ENCODE measurements at places on chromosomes 7 and 10. TPM values are rescaled to one million over a fixed set of nuclear protein-coding genes. Genes with fewer than 3 reads are reported as not detected.

The PTPRN2 gene
- total RNA-seq: 0.64 TPM

The BICC1 gene
- not detected for total RNA-seq

The NYAP1 gene
- total RNA-seq: 0.17 TPM

The FAM25A gene
- total RNA-seq: not detected

The CRCP gene
- 19.6 TPM for total RNA-seq

The CRTAC1 gene
- not detected for total RNA-seq

The C7orf57 gene
- total RNA-seq: 0.71 TPM

The KIAA1217 gene
- total RNA-seq: 0.31 TPM

The MOGAT3 gene
- not detected for total RNA-seq

The LBX1 gene
- total RNA-seq: not detected

The VPS37D gene
- total RNA-seq: 0.26 TPM

The MYO3A gene
- not detected for total RNA-seq

The OLAH gene
- total RNA-seq: 0.34 TPM

The CCDC7 gene
- 8.6 TPM for total RNA-seq

The CRYGN gene
- total RNA-seq: 0.21 TPM

The GNAT3 gene
- not detected for total RNA-seq

The GPR37 gene
- total RNA-seq: 0.07 TPM

The PPP1R17 gene
- not detected for total RNA-seq

The PTPN20 gene
- total RNA-seq: 1.4 TPM

The IFIT2 gene
- 26.6 TPM for total RNA-seq

The OPALIN gene
- not detected for total RNA-seq

The PRF1 gene
- total RNA-seq: 32.4 TPM

The PTF1A gene
- not detected for total RNA-seq

The NPSR1 gene
- total RNA-seq: not detected

The PPIF gene
- 94.0 TPM for total RNA-seq
